ENCODE measurements at places on chromosomes 4 and X. TPM values are rescaled to one million over a fixed set of nuclear protein-coding genes. Genes with fewer than 3 reads are reported as not detected.
A peak's percentile ranks its signal among the peaks of the same experiment; 100 is the strongest.

- no peak overlapping the region for H3K27ac ChIP-seq
- H3K36me3 ChIP-seq: no peaks in the 10 kb centered on the region
- no peak overlapping the region for H3K4me3 ChIP-seq
Observed at GRCh38 chr4:3444351-3445110, 2.8 kb downstream of the HGFAC start.

- no peaks in the 10 kb centered on the region for H3K4me1 ChIP-seq
- no peak for DNase-seq
- H3K36me3 ChIP-seq: no peaks in the 10 kb centered on the region
- no peak overlapping the region for H3K27ac ChIP-seq
Observed at GRCh38 chr4:40214661-40215418, 18.0 kb downstream of the RHOH start.

DNA sequence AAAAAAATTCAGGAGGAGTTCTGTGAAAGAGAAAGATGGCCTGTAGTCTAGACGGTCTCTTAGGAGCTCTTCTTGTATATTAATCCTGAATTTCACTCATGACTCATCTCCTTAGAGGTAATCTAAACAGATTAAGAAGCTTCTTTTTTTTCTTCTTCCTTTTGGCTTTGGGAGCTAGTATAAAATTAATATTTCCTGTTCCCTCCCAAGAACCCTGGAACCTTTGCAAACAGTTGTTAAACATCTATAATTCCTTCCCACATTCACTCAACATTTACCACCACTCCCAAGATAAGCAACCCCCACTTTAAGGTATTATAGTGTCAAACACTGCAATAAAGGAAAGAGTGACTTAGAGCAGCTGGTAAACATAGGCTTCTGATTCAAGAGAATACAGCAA lies 146.4 kb upstream of the EDNRA start:
- no peak overlapping the region for H3K27ac ChIP-seq
- no peaks in the 10 kb centered on the region for H3K4me1 ChIP-seq
- H3K4me3 ChIP-seq: no peak overlapping the region
- peak; percentile 80 for DNase-seq
- H3K36me3 ChIP-seq: no peaks in the 10 kb centered on the region

DNA sequence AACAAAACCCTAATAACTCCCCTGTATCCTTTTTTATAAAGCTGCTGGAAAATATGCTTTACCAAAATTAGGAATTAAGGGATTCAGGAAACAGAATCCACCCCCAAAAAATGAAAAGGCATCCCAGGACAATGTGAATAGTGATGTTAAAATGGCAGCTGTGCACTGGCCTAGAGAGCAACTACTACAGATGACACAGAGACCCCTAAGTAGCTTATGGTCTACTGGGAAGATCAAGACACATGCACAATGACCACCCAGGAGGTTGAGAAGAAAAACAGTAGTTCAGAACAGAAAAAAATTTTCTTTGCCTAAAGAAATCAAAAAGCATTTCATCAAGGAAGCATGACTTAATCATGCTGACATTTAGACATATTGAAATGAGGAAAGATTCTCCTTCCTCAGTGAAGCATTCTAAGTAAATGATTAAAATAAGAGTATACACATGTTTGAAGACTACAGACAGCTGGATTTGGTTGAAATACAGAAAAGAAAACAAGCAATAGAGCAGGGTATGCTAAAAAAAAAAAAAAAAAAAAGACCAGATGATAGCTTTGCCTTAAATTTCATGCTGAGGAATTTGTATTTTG lies 117.3 kb downstream of the WDFY3 start:
- H3K4me3 ChIP-seq: no peak overlapping the region
- DNase-seq: no peak
- peaks cover 4% of the 10 kb centered on the region for H3K36me3 ChIP-seq
- no peaks in the 10 kb centered on the region for H3K4me1 ChIP-seq
- no peaks in the 10 kb centered on the region for H3K27me3 ChIP-seq

Gene F11
- not detected for total RNA-seq

Gene CCDC120
- 1.2 TPM for total RNA-seq

DNA sequence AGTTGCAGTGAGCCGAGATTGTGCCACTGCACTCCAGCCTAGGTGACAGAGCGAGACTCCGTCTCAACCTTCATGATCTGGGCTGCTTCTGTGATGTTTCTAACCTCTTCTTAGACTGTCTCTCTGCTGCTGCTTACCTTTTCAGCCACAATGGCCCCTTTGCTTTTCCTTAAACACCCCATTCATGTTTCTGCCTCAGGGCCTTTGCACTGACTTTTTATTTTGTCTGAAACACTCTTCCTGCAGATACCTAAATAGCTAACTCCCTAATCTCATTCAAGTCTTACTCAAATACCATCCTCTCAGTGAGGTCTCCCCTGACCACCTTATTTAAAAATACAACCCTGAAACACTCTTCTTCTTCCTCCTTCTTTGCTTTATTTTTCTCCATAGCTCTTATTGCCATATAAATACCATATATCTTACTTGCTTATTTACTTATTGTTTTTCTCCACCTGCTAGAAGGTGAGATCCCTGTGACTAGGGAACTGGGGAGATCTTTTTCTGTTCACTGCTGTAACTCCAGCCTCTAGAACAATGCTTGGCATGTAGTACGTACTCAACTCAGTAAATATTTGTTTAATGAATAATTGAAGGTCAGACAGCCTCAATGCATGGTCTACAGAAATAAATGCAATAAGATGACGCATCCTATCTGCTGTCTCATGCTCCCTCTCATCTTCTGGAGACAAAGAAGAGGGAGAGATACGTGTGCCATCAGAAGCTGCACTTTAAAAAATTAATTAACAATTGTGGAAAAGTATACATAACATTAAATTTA lies 43.8 kb upstream of the SETD7 start:
- DNase-seq: no peak
- H3K36me3 ChIP-seq: no peaks in the 10 kb centered on the region
- H3K27me3 ChIP-seq: peaks cover 5% of the 10 kb centered on the region
